Foreskin keratinocyte (primary cell): ENCODE measurements at places on chromosomes 7 and 10. TPM values are rescaled to one million over a fixed set of nuclear protein-coding genes. Genes with fewer than 3 reads are reported as not detected.

DNA sequence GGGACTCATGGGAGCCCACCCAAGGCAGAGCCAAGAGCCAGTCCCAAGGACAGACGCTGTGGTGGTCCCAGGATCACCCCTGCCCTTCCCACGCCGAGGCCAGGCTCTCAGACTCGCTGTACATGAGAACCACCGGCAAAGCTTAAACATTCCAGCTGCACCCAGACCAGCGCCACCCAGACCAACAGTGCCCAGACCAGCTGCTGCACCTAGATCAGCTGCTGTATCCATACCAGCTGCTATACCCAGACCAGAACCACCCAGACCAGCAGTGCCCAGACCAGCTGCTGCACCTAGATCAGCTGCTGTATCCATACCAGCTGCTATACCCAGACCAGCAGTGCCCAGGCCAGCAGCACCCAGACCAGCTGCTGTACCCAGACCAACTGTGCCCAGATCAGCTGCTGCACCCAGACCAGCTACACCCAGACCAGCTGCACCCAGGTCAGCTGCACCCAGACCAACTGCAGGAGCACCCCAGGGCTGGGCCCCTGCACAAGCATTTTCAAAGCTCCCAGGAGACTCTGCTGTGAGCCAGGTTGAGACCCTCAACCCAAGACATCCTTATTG lies 47.9 kb upstream of the CNPY1 start:
- no peak for DNase-seq

The PCLO gene
- total RNA-seq = 4.0 and 4.7 TPM in 2 replicates

- DNase-seq = no peak
Observed at GRCh38 chr10:92122941-92123450, 167.9 kb downstream of the CPEB3 start.

DNA sequence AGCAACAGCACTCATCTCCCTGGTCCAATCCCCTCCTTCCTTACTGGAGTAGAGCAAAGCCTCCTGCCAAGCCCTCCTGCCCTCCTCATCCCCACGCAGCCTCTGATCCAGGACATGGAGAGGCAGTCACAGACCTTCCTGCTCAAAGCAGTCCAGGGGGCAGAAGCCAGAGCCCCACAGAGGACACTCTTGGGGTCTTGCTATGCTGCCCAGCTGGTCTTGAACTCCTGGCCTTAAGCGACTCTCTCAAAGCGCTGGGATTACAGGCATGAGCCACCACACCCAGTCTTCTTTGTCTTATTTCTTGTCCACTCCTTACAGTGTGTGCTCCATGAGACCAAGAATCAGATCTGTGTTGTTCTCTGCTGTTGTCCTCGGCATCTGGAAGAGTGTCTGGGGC lies 26.6 kb upstream of the MNX1 start:
- DNase-seq = no peak

The FIGNL1 gene
- total RNA-seq = 29.5 and 33.5 TPM in 2 replicates

- no peak for DNase-seq
Observed at GRCh38 chr10:25683344-25683743, 250.7 kb upstream of the MYO3A start.

DNA sequence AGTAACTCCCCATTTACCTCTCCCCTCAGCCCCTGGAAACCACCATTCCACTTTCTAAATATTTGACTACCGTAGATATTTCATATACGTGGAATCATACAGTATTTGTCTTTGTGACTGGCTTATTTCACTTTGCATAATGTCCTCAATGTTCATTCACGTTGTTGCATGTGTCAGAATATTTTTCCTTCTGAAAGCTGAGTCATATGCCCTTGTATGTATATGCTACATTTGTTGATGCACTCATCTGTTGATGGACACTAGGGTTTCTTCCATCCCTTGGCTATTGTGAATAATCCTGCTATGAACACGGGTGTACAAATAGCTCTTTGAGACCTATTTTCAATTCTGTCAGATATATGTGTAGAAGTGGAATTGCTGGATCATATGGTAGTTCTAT lies 25.8 kb upstream of the TSPAN13 start:
- peak; percentile 22 for DNase-seq

GRCh38 chr10:113309791-113310190 lies 243.1 kb upstream of the HABP2 start:
- DNase-seq = no peak

The GPR141 gene
- not detected in 2 replicates for total RNA-seq

DNA sequence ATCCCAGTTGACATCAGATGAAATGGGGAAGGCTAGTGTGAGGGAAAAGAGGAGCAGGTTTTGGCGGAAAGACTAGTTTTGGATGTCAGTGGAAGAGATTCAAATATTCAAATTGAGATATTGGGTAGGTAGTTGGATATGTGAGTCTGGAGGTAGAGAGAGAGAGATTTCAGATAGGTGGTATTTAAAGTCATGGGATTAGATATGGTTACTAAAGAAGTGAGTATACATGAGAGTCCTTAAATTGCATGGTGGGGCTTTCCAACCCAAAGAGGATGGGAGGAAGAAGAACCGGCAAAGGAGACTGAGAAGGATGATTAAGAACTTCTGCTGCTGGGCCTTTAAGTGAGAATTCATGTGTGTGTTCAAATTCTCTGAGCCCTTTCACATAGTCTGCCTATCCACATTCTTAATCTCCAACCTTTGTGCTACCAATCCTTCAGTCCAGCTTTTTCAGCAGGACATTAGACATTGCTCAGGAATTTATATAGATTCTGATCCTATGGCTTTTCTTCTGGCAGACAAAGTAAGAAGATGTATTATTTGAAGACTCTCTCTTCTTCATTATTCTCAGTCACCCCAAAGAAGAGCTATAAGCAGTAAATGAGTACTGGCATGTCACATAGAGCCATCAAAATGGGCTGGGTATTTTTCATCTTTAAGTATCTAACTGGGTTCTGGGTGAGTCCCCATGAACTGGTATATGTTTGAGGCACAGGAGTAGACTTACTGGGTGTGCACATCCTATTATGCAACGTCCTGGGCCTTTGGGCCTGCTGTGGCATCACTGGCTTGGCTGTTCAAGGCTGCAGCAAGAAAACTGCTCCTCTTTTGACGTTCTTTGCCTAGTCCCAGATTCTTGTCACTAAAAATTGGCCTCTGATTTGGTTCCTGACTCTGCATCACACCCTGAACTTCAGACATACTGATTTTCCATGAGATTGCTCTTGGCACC lies 33.6 kb downstream of the ST7 start:
- DNase-seq = no peak

DNA sequence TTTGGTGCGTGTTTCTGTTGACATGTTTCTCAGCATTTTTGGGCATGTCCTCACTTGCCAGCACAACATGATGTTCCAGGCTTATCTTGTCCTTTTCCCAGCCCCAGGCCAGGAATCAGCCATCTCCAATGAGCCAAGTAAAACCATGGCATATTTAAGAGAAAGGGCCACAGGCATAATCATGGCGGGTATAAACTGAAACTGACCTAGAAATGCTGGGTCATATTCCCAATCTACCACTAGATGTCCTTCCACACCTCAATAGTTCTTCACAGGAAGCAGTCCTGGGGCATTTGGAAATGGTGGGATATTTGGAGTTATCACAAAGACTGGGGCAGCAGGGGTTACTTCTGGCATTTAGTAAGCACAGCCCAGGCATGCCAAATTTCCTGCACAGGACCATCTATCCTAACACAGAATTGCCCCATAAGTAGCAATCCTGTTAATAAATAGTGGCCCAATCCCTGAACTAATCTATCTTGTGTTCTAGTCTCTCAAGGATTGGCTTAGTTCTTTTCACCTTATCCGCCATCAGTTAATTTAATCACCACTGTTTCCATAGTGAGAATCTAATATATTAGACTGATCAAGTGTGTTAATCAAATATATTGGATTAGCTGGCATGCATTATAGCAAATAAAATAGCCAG lies 101.6 kb downstream of the NPSR1 start:
- DNase-seq = peak; percentile 12

GRCh38 chr10:79433324-79434222 lies 11.9 kb downstream of the ZCCHC24 start:
- no peak for DNase-seq

GRCh38 chr7:96354881-96355280 lies 33.0 kb upstream of the SLC25A13 start:
- peak; percentile 7 for DNase-seq

The SPDYE2 gene
- not detected in 2 replicates for total RNA-seq

The GDF2 gene
- total RNA-seq = not detected in 2 replicates

DNA sequence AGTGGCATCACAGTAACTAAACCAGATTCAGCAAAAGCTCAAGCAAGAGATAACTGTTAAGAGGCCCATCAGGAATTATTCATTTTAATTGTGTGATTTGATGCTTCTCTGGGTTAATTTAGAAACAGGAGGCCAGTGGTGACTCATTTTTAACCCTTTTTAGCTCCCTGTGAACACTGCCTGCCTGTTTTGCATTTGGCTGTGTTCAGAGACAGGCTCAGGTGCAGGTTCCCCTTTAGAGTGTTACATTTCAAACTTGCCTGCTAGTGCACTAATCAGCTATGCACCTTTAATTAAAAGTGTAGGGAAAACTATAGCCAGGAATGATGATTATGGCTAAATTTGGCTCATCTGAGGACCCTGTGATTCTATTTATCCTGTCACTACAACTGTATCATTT lies 6.5 kb downstream of the STAMBPL1 start:
- DNase-seq = no peak

GRCh38 chr7:108989319-108989718 lies 419.6 kb downstream of the DNAJB9 start:
- no peak for DNase-seq

GRCh38 chr7:28627896-28628295 lies 215.6 kb downstream of the CREB5 start:
- DNase-seq = no peak

DNA sequence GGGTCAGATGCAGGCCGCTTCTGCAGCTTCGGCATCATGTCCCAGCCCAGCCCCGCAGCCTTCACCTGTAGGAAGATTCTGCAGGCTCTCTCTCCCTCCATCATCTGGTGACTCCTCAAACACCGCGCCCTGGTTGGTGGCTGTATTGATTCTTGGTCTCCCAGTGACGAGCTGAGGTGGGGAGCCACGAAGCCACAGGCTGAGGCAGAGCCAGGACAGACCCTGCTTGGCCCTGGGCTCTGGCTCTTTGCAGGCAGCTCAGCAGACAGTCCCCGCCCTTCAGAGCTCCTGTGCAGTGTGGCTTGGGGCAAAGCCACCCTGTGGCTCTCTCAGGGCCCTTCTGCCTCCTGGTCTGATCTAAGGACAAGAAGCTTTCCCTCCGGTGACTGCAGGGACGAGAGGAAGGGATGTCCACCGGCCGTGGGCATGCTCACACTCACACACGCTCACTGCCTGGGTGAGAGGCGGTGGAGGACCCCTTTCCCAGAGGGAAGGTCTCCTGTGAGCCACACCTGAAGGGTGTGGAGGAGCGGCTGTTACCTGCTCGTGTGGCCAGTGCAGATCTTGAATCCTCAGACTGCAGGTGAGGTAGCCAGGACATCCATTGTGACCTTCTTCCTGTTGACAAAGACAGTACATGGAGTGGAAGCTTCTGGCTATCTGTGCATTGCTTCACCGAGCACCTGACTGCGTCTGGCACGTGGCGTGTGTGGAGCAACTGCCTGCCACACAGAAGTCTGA lies 79.6 kb downstream of the INPP5A start:
- no peak for DNase-seq

DNA sequence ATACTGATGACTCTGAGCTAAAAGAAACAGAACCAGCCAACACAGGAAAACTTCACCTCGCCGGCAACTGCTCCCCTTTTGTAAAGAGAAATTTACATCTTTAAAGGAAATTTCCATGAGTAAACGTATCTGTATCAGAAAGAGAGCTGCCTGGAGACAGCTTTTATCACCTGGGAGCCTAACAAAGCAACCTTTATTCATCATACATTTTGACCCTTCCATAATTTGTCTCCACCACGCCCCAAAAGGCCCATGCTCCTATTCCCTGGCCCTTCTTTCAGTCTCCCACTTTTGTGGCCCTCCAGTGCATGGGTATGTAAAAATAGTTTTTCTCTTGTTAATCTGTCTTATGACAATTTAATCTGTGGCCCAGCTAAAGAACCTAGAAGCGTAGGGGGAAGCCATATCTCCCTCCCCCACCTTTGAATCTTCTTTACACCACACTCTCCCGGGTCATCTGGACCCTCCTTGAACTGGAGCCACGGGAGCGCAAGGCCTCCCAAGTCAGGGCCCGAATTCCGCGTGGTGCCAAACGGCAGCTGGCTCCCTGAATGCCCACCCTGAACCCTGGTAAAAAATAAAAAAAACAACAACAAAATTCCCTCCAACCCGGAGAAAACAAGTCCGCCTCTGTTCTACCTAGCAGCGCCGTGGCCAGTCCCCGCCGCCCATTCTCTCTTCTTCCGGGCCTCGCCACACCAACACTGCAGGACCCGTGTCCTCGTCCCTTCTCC lies 15.4 kb upstream of the FKBP9 start:
- DNase-seq = peak; percentile 2

GRCh38 chr7:46209611-46210388 lies 288.7 kb upstream of the IGFBP3 start:
- DNase-seq = no peak

- peak; percentile 86 for DNase-seq
Observed at GRCh38 chr7:102064361-102065025, 222.2 kb upstream of the SH2B2 start.

The MMD2 gene
- not detected in 2 replicates for total RNA-seq

The IDI2 gene
- total RNA-seq = not detected in 2 replicates

DNA sequence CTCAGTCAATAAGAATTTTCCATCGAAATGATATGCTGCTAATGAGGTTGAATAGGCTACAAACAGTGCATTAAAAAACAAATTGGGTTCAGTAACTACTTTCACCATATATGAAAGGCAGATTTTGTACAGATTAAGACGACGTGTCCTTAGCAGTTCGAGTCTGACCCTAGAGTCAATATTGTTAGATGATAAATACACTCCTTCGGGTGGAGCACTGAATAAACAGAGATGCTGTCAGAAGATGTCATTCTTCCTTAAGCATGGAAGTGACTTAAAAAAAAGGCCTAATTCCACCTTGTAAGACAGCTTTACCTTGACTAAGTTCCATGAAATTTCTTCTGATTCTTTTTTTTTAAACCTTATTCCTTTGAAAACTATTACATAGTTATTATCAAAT lies 5.8 kb upstream of the AGR2 start:
- no peak for DNase-seq

DNA sequence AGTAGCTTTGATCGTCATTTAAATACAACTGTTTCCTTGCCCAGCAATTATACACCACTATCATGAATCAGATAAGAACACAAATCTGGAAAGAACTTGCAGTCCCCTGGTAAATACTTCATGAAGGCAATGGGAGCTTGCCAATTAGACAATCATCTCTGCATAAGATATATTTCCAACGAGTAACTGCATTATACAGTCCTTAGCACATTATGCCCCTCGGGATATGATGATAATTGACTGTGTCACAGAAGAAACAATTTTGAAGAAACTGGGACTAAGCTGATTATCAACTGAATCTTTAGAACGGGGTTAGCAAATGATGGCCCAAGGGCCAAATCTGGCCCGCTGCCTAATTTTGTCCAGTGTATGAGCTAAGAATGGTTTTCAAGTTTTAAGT lies 155.7 kb downstream of the TRIL start:
- no peak for DNase-seq
